ENCODE measurements at places on chromosomes 13 and 19. TPM values are rescaled to one million over a fixed set of nuclear protein-coding genes. Genes with fewer than 3 reads are reported as not detected.

The VPS36 gene
- total RNA-seq: 21.3 TPM

The TEX29 gene
- total RNA-seq: not detected

The HSH2D gene
- not detected for total RNA-seq

The EXOC3L2 gene
- total RNA-seq: 2.6 TPM
